Dermis blood vessel endothelial cell (primary cell): ENCODE measurements at places on chromosomes 3 and 15. TPM values are rescaled to one million over a fixed set of nuclear protein-coding genes. Genes with fewer than 3 reads are reported as not detected.

The DPPA2 gene
- not detected in 2 replicates for total RNA-seq

The PP2D1 gene
- not detected in 2 replicates for total RNA-seq

The PATL2 gene
- 0.09 and 0.17 TPM in 2 replicates for total RNA-seq

The NEIL1 gene
- total RNA-seq, result 21.7 and 35.6 TPM in 2 replicates

The EIF4E3 gene
- 2.5 and 2.6 TPM in 2 replicates for total RNA-seq

The FRMD4B gene
- total RNA-seq, result 112 and 117 TPM in 2 replicates

The KLHL6 gene
- 5.1 and 8.2 TPM in 2 replicates for total RNA-seq

The CASR gene
- total RNA-seq, result not detected in 2 replicates

The STARD9 gene
- 23.0 and 35.4 TPM in 2 replicates for total RNA-seq

The PSMD2 gene
- total RNA-seq, result 411 and 593 TPM in 2 replicates

The C15orf39 gene
- 7.0 and 12.4 TPM in 2 replicates for total RNA-seq

The SLC35G2 gene
- total RNA-seq, result 28.8 and 31.4 TPM in 2 replicates

The SCAP gene
- total RNA-seq, result 83.0 and 116 TPM in 2 replicates

The TGM4 gene
- 0.14 TPM in 1 of 2 replicates, not detected in the other for total RNA-seq

The TRAIP gene
- total RNA-seq, result 2.0 and 3.9 TPM in 2 replicates

The CTNNB1 gene
- 1,367 and 1,954 TPM in 2 replicates for total RNA-seq

The CTXN2 gene
- total RNA-seq, result not detected in 2 replicates

The LIPH gene
- 0.19 TPM in 1 of 2 replicates, not detected in the other for total RNA-seq

The ZBED2 gene
- not detected in 2 replicates for total RNA-seq

The MASP1 gene
- 0.68 and 2.3 TPM in 2 replicates for total RNA-seq

The PDZRN3 gene
- total RNA-seq, result under 0.01 and 0.23 TPM in 2 replicates

The LSAMP gene
- total RNA-seq, result not detected in 2 replicates

The CLDN1 gene
- 0.68 and 0.79 TPM in 2 replicates for total RNA-seq

The CCDC9B gene
- total RNA-seq, result 10.0 and 21.9 TPM in 2 replicates

The GPR160 gene
- total RNA-seq, result 7.7 and 11.2 TPM in 2 replicates

The LRRC31 gene
- not detected in 2 replicates for total RNA-seq

The SLC51B gene
- not detected in 2 replicates for total RNA-seq

The ZNF501 gene
- total RNA-seq, result 4.2 and 5.4 TPM in 2 replicates

The TICRR gene
- 2.2 and 7.0 TPM in 2 replicates for total RNA-seq

The PRSS50 gene
- total RNA-seq, result not detected in 2 replicates

The GOLGA8G gene
- not detected in 2 replicates for total RNA-seq

The AGBL1 gene
- total RNA-seq, result not detected in 2 replicates

The LYZL4 gene
- total RNA-seq, result not detected in 2 replicates

The GPR171 gene
- total RNA-seq, result not detected in 2 replicates

The RPP25 gene
- total RNA-seq, result 25.8 and 31.1 TPM in 2 replicates

The ZNF860 gene
- 2.2 and 3.4 TPM in 2 replicates for total RNA-seq

The STRA6 gene
- total RNA-seq, result 0.51 TPM in 1 of 2 replicates, not detected in the other

The SLC28A2 gene
- total RNA-seq, result not detected in 2 replicates

The MYL3 gene
- total RNA-seq, result 0.14 TPM in 1 of 2 replicates, not detected in the other

The KIF7 gene
- total RNA-seq, result 0.85 and 1.2 TPM in 2 replicates
